ENCODE measurements at places on chromosomes 1 and 21.

DNA sequence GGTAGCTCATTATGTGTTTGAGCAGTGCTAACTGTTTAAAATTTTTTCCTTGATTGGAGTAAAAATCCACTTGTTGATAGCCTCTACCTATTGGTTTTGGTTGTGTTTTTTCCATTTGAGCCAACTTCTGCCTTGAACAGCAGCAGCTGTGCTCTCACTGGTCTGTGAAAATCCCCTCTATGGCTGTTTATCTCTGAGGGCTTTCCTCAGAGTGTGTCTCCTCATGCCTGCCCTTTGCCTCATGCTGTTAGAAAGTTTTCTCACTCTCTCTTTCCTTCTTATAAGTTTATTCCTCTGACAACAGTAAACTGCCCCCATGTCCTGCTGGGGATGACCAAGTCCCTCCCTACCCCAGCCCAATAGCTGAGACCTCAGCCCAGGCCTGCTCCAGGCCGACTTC, 14.1 kb downstream of the REG4 start:
- no peak for DNase-seq

DNA sequence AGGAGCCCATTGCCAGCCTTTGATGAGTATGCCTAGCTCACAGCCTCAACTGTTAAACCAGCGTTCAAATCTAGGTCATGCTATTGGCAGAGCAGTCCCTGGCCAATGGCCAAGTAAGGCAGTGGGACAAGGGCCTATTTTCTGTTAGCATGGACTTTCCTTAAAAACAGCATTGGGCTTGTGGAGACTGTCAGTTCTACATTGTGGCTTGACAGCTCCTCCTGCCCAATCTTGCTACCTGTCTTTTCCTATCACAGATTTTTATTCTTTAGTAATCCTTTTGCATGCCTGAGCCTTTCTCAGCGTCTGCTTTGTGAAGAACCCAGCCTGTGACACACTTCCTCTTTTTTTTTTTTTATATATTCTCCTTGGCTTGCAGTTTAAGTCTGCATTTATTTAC, 56.4 kb downstream of the DIP2A start:
- DNase-seq: no peak

DNA sequence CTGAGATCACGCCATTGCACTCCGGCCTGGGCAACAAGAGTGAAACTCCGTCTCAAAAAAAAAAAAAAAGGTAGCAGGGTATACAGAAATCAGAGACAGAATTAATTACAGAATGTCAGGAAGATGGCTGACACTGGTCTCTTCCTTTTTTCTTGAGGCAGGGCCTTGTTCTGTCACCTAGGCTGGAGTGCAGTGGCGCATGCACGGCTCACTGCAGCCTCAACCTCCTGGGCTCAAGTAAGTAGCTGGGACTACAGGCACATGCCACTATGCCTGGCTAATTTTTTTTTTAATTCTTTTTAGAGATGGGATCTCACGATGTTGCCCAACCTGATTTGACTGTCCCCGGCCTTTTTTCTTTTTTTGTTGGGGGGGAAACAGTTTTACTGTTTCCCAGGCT, 16.4 kb downstream of the RNU5D-1 start:
- DNase-seq: no peak

- DNase-seq: no peak
These were observed 142.2 kb downstream of the NFIA start for GRCh38 chr1:61224609-61225008.

DNA sequence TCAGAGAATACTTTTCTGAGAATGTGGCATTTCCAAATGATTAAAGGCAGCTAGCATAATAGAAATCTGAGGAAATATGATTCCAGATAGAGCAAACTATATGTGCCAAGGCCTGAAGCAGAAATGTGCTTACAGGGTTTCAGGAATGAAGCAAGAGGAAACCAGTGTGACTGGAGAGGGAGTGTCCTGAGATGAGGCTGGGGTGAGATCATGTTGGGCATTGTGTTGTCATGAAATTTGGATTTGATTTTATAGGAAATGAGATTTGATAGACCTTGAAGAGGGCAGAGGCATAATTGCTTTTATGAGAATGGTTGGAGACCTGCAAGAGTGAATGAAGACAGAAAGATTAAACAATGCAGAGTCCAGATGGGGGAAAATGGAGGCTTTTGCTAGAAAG, 338.1 kb upstream of the SNX7 start:
- no peak for DNase-seq

- no peak for DNase-seq
These were observed 24.2 kb downstream of the KCNN3 start for GRCh38 chr1:154845879-154846278.

GRCh38 chr1:111837393-111837792, 81.7 kb downstream of the DDX20 start:
- DNase-seq: no peak

DNA sequence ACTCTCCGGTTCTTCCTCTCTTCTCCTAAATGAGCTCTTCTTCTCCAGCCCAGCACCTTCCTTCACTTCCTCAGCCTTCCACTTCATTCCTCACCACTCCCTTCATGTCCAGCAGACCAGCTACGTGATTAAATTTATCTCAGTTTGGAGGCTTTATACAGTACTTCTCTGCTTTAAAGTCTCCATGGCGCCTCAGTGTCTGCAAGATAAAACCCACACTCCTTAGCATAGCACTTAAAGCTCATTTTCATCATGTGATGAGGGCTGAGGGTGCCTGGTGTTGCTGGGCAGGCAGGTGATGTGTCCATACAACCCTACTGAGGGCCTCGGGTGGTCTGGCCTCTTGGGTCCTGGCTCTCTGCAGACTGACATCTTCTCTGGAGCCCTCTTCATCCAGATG, 7.7 kb downstream of the SLC5A9 start:
- no peak for DNase-seq

DNA sequence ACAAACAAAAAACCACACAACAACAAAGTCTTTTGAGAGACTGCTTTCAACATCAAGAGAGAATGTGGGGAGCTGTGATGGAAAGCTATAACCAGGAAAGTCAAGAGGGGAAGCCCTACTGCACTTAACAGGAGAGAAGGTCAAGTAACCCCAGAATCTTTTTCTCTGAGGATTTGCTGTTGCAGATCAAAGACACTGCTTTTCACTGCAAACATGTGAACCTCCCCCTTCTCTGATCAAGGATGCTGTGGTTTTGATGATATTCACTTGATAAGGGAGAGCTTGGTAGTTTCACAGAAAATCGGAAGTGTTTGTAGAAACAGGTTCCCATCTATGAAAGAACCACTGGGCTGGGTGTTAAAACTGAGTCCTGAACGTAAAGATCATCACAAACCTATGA, 4.8 kb downstream of the ETV3 start:
- DNase-seq: no peak

DNA sequence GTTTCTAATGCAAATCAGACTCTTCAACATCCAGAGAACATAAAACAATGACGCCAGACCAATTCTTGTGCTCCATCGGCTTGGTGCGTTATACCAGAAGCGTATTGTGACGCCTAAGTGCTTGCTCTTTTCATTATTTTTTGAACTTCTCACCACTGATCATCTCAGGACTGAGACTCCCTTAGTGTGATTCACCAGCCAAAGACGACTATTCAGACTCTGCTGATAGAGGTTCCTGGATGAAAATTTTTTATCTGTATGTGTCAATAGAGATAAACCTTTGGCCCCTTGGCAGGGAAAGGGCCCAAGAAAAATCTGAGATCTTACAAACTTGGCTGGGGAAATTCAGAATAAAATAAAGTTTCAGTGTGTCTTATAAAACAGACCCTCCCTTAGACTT, 856 bp upstream of the GREM2 start:
- no peak for DNase-seq

DNA sequence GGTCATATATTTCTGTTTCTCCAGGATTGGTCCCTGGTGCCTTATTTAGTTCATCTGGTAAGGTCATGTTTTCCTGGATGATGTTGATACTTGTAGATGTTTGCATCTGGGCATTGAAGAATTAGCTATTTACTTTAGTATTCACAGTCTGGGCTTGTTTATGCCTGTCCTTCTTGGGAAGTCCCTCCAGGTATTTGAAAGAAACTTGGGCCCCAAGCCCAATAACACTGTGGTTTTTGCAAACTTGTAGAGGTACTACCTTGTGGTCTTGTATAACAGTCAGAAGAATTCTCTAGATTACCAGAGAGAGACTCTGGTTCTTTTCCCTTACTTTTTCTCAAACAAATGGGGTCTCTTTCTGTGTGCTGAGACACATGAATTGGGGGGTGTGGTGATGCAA, 251.4 kb upstream of the B3GALT2 start:
- DNase-seq: no peak

- no peak for DNase-seq
These were observed 506 bp downstream of the C1orf50 start for GRCh38 chr1:42767510-42768000.

DNA sequence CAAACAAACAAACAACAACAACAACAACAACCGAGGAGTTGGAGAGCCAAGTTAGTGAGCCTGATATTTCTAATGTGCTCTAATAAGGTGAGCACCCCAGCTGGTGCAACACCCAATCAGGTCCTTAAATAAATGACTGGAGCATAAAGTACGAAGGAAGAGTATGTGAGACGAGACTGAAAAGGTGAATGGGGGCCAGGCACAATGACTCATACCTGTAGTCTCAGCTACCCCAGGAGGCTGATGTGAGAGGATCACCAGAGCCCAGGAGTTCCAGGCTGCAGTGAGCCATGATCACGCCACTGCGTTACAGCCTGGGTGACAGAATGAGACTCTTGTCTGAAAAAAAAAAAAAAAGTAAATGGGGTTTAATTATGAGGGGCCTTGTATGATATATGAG, 152.0 kb upstream of the ZRANB2 start:
- DNase-seq: no peak

DNA sequence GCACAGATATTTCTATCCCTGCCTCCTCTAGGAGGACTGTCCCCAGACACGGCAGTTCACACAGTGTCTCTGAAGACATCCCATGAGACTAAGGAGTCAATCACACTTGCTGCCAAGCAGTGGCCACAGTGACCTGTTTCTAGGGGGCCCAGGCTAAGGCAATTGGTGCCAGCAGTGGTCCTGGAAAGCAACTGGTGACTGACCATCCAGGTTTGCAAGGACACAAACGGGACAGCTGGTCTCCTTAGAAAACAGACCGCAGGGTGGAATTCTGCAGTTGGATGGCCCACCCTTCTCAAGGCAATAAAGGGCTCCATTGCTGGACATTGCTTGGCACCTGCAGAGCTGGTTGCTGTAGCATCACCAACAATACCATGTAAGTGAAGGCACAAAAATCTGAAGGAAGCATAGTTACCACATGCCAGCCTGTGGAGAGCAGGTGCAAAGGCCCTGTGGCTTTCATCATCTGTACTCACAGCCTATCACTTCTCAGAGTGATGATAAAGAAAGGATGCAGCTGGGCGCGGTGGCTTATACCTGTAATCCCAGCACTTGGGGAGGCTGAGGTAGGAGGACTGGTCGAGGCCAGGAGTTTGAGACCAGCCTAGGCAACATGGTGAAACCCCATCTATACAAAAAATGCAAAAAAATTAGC, 81.5 kb downstream of the STUM start:
- DNase-seq: no peak

- DNase-seq: no peak
These were observed 348.7 kb downstream of the PCP4 start for GRCh38 chr21:40215941-40216340.

DNA sequence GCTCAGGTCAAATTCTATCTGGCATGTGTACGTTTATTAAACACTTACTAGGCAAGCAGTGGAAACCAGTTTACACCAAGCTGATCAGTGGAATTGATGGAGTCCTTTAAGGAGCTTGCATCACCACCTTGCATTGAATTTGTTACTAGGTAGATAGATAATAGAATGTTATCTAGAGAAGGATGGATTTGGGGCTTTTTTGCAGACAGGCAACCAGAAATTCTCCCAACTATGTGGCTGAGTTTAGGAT, 44.9 kb downstream of the HHAT start:
- no peak for DNase-seq

DNA sequence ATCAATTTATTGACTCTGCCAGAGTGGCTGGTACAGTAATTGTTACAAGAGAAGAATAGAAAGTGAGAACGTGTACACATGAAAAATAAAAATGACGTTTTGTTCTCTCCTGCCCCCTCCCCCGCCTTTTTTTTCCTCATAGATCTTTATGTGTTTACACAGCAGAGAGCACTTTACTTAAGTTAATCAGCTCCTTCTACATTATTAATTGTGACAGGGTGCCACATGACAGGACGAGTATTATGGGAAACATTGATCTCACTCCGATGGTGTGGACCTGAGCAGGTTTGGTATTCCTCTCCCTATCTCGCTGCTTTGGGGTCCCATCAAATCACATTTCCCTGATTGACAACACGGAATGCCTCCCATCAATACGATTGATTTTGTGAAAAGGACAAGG, 285.7 kb downstream of the TM2D1 start:
- DNase-seq: no peak

All from memory B cell (primary cell).